NCI-H1092 treated with DMSO at 0.1 percent for 48 hours (cell line): ENCODE measurements at places on chromosomes 1 and 21.

- no peak for DNase-seq
These were observed 146.4 kb downstream of the FOXD2 start for GRCh38 chr1:47584249-47584648.

DNA sequence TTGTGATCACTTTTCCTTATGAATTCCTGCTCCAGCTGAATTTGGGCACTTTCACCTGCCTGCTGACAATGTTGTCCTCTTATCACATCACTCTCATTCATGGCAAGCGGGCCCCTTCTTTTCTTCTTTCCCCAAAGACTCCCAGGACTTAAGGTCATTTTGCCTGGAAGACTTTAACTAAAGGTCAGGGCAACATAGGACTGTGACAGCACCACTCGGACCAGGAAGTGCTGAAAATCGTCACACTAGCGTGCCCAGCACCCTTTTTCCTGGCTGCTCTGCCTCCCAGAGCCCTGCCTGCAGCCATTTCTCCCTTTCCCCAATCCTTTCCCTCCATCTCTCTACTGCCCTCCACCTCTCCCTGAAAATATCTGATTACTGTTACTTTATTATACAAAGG, 35.4 kb downstream of the CD34 start:
- no peak for DNase-seq

DNA sequence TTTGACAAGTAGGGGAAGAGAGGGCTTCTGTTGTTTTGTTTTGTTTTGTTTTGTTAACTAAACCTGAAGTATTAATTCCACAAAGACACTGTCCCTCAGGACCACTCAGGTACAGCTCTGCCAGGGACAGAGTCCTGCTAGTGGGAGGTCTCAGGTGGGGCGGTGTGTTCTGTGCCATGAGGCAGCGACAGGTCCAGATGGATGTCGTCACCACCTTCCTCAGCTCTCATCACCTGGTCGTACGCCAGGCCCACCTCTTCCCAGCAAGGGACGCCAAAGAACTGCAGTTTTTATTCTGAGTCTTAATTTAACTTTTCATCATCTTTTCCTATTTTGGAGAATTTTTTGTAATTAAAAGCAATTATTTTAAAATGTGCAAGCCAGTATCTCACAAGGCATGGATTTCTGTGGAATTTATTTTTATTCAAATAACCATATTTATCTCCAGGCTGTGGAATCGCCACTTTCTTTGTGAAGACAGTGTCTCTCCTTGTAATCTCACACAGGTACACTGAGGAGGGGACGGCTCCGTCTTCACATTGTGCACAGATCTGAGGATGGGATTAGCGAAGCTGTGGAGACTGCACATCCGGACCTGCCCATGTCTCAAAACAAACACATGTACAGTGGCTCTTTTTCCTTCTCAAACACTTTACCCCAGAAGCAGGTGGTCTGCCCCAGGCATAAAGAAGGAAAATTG, 62.5 kb downstream of the POFUT2 start:
- no peak for DNase-seq

DNA sequence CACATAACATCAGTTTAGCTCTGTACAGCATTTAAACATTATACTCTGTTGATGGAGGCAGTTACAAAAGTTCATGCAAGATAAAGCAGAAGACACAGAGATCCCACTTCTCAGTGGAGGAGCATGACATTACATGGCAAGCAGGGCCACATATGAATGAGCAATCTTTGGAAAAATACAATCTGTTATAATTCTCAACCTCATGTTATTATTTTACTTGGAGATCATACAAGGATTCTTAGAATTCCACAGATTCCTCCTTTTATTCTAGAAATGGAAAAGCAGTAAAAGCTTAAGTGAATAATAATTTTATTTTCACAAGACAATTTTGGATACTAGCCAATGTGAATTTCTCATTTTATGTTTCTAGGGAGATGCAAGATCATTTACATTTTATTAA, 66.6 kb downstream of the IFI44 start:
- DNase-seq = no peak

GRCh38 chr1:68120136-68120791, 69.8 kb upstream of the DIRAS3 start:
- DNase-seq = peak; percentile 29

DNA sequence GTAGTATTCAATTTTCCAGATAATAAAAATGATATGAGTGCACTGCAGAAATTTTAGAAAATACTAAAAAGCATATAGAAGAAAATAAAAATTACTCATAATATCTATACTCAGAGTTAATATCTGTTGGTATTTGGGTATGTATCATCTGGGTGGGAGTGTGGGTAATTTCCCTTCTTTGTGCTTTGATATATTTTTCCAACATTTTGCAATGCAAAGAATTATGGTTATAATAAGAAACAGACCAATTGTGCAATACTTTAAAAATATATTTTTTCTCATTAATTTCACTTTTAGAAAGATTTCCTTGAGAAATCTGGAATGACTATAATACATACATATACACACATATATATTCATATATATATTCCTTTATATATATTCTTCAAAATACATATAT, 665.7 kb downstream of the ADGRL2 start:
- no peak for DNase-seq

DNA sequence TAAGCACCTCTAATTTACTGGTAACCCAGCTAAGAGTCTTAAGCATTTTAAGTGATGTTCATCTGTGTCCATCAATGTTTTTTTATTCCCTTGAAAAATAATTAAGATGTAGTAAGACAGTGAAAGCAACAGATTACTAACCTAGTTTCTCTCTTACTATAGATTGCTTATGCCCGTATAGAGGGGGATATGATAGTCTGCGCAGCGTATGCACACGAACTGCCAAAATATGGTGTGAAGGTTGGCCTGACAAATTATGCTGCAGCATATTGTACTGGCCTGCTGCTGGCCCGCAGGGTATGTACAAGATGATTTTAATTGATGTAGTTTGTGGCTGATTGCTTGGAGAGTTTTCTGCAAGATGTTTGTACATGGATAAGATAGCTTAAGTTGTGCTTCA, 2.8 kb downstream of the RPL5 start:
- no peak for DNase-seq

DNA sequence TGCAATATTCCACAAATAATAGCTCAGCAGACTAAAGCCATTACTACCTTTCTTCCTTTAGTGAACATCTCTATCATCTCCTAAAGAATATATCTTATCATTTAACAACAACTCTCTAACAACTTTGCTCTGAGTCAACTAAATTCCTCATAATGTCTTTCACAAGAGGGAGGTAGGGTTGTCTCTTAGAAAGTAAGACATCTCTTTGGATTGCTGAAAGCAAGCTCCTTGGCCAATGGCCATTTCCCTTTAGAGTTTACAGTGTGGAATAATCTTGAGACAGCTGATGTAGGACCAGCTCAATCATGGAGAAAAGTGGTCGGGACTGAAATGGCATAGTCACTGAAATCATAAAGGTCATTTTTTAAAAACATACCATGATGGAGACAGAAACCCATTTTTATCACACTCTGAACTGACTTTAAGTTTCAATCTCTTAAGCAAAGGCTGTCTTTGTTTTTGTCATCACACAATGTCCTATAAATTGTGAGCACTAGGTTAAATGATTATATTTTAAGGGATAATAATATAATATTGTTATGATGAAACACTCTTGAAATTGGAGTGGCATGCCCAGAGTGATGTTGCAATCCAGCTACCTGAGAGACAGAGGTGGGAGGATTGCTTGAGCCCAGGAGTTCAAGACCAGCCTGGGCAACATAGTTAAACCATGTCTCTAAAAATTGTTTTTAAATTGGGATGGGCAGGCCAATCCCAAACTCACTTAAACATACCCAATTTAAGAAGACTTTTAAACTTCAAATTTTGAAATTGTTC, 91.1 kb downstream of the SLC44A5 start:
- DNase-seq = no peak

- DNase-seq = no peak
These were observed 14.0 kb upstream of the PABPC4 start for GRCh38 chr1:39590546-39590945.

DNA sequence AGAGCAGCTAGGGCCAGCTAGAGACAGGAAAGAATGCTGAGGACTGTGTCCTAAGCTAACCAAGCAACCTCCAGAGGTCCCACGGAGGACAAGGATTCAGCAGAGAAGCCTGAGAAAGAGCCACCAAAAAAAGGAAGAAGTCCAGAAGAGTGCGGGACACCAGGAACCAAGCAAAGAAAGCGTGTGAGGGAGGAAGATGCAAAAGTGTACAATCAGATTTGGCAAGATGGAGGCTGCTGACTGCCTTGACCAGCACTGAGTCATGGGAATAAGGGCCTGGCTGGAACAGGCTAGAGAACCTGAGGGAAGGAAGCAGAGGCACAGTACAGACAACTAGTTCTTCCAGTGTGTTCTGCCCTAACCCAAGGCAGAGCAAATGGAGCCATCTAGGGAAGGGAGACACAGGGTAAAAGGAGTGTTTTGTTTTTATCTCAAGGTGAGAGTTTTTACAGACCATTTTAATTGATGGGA, 18.5 kb downstream of the TP53BP2 start:
- DNase-seq = no peak

- peak; percentile 72 for DNase-seq
These were observed 9.6 kb upstream of the SPRR2F start for GRCh38 chr1:153122831-153123421.

DNA sequence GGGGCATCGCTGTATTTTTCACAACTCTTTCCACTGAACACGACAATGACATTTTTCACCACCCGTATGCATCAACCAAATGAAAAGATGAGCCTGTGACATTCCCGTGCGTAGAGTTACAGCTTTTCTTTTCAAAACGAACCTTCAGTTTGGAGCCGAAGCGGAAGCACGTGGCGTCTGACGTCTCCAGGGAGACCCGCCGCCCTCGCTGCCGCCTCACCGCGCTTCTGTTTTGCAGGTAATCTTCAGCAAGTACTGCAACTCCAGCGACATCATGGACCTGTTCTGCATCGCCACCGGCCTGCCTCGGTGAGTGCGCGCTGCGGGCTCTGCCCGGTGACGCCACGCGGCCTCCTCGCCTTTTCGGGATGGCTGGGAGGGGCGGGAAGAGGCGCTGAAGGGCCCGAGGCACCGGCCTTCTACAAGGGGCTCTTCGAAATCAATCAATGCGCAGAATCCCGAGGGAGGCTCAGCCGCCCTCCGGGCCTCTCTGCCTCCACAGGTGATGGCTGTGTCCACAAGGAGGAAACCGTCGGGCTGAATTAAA, 32.6 kb downstream of the PDE9A start:
- no peak for DNase-seq

DNA sequence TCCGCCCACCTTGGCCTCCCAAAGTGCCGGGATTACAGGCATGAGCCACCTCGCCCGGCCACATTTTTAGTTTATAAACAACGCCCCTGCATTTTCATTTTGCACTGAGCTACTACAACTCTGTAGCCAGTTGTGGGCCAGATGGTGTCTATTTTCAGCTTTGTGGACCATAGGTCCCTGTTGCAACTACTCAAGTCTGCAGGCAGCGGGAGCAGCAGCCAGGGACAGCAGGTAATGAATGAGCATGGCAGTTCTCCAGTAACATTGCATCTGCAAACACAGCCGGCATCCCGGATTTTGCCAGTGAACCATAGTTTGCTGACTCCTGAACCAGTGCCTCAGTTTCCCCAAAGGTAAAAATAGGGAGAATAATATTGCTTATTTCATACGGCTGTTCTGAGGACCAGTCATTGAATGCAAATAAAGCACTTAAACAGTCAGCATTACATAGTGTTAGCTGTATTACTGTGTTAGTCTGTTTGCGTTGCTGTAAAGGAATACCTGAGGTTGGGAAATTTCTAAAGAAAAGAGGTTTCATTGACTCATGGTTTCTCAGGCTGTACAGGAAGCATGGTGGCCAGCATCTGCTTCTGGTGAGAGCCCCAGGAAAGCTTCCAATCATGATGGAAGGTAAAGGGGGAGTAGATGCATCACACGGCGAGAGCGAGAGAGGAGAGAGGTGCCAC, 65.5 kb upstream of the SLC45A1 start:
- peak; percentile 16 for DNase-seq

- peak; percentile 35 for DNase-seq
These were observed 253.1 kb upstream of the IRF2BP2 start for GRCh38 chr1:234862944-234863515.

- DNase-seq = no peak
These were observed 132.5 kb upstream of the LYPLAL1 start for GRCh38 chr1:219041141-219041540.

DNA sequence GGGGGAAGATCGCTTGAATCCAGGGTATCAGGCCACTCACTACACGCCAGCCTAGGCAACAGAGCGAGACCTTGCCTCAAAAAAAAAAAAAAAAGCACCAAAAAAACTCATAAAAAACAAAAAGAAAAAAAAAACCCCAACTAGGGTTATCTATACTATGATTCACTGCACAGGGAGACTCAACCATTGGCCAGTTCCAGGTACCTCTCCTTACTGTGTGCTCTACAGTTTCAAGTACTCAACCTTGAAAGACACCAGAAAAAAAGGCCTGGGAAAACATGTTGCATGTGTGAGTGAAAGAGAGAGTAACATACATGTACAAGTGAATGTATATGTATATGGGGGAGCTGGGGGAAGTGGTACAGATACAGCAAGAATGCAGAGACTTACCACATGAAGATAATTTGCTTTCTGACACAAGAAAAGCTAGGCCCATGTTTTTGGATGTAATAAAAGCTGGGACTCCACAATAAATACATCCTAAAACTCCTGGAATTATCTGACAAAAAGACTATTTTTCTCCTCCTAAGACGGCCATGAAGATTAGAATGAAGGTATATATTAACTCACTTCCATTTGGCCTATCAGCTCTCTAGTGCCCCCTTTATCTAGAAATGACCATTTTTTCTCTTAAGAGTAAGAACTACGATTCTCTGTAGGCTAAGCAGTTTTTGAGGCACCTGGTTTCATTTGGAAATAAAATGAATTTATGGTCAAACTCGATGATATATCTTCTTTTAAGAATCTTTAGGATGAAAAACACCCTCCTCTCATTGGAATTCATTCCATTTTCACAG, 52.2 kb downstream of the SLC27A3 start:
- no peak for DNase-seq

GRCh38 chr1:164611754-164612642, 53.0 kb downstream of the PBX1 start:
- DNase-seq = peak; percentile 90

DNA sequence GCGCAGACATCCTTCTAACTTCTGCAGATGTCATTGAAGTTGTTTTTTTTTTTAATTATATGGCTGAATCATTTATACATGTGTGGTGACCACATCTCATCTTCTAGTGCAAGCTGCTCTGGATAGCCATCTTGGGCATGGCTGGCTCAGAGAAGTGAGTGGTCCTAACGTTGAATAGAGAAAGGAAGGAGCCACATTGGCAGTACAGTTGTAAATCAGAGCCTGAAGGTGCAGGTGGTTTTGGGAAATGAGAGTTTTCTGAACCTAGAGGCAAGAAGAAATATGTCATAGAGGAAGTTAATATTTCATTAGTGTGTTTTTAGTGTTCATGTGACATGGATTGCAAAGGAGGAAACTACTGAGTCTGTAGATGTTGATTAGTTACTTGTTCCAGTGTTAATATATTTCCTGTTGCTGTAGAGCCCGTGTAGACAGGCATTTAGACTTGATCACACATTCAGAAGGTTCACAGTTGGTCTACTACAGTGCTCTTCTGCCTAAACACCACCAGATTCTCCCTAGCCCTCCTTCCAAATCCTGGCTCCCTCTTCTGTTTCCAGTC, 163.7 kb downstream of the ROR1 start:
- no peak for DNase-seq
